Foreskin keratinocyte (primary cell): ENCODE measurements at places on chromosomes 5 and 9. TPM values are rescaled to one million over a fixed set of nuclear protein-coding genes. Genes with fewer than 3 reads are reported as not detected.

Gene TMEM215
- not detected in 2 replicates for total RNA-seq

Gene CDC20B
- total RNA-seq, result not detected in 2 replicates

Gene KLF4
- total RNA-seq, result 16.0 and 17.6 TPM in 2 replicates

Gene GFPT2
- total RNA-seq, result 0.04 and 0.07 TPM in 2 replicates

Gene GAS1
- 0.99 and 1.2 TPM in 2 replicates for total RNA-seq

Gene CD72
- 0.20 and 0.28 TPM in 2 replicates for total RNA-seq

Gene C5orf58
- total RNA-seq, result not detected in 2 replicates

Gene SLC6A7
- not detected in 2 replicates for total RNA-seq

Gene GRM6
- total RNA-seq, result not detected in 2 replicates

Gene AFAP1L1
- 16.5 and 16.6 TPM in 2 replicates for total RNA-seq

Gene CDKN2B-AS1
- 0.71 and 1.4 TPM in 2 replicates for total RNA-seq

Gene IFNK
- 55.8 and 72.0 TPM in 2 replicates for total RNA-seq
